ENCODE measurements at places on chromosomes 12 and 14.

DNA sequence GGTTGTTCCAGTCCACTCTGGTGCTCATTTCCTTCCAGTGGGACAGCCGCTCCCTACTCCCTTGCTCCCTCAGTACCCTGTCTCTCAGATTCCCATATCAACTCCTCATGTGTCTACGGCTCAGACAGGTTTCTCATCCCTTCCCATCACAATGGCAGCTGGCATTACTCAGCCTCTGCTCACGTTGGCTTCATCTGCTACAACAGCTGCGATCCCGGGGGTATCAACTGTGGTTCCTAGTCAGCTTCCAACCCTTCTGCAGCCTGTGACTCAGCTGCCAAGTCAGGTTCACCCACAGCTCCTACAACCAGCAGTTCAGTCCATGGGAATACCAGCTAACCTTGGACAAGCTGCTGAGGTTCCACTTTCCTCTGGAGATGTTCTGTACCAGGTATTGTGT lies 69.9 kb downstream of the RAD52 start:
- no peak for DNase-seq

DNA sequence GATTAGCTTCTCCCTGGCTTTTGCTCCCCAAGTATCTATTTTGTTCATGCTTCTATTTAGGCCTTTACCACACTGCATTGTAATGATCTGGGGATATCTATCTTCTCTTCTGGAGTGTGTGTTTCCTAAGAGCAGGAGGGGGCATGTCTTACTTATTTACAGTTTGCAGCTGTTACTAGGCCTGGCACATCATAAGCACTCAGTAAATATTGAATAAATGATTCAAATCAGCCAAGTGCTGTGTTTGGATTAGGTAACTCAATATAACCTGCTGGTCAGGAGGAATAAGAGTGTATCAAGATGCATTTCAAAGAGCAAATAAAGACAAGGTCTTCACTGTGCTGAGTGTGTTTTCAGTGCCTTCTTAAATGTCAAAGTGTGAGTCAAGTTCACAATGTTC lies 186.1 kb downstream of the FOXG1 start:
- no peak for DNase-seq

DNA sequence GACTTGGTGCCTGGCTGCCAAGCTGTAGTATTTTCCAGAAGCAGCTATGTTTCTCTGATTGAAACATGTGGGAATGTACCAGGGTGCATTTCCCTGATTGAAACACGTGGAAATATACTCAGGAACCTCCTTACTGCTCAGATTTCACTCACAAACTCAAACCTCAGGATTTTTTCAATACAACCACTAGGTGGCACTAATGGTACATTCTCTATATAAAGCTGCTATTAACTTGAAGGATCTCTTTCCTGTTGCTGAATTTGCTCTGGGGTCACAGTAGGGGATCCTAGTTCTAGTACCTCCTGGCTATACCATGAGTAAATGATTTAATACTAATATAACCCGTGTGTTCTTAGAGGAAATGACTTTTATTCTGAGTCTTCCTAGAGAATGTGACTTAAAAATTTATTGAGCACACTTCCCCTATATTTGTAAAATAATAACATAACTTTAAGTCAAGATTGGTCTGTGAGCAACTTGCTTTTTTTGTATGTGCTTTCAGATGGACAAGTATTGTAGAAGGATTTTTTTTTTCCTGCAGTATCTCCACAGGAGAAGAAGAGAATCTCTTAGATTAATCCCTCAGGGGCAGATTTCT lies 173.8 kb upstream of the MIS18BP1 start:
- DNase-seq: peak; percentile 15

DNA sequence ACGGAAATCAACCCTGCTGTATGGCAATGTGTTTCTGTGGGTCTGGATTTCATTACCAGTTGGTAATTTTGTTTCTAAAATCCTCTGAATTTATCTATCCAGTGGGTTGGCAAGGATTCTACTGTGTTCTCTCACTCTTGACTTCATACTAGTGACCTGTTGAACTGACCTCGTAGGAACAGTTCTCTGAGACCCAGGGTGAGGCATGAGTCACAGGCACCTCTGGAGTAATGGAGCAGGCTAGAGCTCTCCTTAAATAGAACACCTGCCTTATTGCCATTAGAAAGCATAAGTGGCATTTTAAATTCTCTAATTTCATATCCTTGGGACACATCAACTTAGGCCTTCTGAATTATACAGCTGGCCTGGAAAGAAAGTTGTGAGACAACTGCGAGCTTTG lies 258.3 kb upstream of the NAV3 start:
- DNase-seq: no peak

GRCh38 chr14:92366237-92366636 lies 43.3 kb downstream of the SLC24A4 start:
- no peak for DNase-seq

GRCh38 chr12:80217011-80217535 lies 117.7 kb downstream of the OTOGL start:
- no peak for DNase-seq

DNA sequence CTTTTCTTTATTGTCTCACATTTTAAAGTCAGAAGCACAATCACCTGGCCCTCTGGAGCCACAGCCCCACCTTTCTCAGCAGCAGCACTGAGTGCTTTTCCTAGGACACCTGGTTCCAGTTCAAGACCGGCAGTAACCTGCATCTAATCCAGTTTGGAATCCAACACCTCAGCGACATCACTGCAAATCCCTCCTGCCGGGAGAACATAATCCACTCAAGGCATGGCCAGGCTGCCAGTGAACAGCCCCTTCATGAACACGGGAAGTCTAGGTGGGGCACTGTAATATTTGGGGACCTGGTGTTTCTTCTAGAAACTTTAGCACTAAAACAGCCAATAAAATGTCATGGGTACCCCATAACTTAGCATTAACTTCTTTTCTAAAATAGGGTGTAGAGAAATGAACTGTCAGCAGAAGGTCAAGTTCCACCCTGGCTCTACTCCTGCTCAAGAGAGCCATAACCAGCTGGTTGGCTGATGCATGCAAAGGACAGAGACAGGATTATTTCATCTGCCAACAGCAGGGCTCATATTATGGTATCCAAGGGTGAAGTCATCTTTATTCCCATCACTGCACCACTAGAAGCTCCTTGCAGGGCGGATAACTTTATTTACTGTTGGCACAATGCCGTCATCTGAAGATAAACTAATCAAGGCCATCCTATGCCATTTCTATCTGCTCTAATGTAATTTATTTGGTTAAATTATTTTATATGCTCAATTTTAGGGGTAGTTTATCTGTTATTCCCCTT lies 76.7 kb downstream of the TTC7B start:
- no peak for DNase-seq

DNA sequence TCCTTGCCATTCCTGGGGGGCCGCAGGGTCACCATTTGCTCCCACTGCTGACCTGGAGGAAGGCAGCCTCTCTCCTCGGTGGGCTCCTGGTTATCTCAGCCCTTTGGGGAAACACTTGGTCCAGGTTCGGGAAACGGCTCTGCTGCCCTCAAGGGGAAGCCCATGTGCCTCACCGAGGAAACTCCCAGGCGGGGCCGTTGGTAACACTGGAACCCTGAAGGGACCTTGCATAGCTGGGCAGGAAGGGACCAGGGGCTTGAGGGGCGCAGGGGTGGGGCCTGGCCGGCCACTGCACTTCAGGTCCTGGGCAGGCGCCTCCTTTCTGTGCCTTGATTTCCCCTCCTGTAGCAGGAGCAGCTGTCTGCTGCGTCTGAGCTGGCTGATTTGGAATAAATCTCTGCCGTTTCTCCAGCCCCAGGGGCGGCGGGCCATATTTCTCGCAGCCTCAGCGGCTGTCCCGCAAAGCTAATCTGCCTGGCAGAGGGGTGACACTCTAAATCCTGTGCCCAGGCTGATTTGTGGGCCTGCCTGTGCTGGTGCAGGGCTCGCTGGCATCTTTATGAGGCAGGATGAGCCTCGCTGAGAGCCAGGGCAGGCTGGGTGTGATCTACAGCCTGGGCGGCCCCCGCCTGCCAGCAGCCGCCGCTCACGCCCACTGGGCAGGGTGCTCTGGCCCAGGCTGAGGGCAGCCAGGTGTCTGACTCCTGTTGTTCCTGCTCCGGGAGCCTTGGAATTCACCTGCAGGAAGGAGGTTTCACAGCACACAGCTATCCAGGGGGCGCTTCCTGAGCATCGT lies 49.7 kb downstream of the KIF26A start:
- no peak for DNase-seq

DNA sequence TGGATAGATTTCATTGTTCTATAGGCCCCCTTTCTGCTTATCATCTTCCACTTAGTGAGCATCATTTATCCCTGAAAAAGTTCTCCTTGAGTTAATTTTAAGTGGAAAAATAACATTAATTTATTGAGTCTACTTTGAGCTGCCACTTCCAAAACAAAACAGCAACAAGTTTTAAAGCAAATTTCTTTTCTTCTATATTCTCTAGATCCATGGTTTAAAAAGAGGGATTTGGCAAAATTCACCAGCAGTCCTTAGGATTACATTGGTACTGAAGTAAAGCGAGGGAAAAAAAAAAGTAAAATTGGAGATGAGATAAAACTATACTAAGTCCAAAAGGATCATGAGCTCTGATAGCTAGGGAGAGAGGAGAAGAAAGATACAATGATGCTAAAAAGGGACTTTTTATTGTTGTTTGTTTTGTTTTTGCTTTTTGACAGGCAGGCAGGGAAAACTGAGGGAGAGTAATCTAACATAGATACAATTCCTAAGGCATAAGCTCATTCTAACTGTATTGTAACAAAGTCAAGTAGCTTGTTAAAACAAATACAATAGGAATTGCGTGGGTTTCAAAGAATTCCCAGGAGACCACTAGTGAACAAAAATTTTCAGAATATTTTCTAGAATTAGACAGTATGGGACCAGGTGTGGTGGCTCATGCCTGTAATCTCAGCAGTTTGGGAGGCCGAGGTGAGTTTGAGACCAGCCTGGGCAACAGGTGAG lies 19.2 kb upstream of the PLEKHA5 start:
- DNase-seq: no peak

- no peak for DNase-seq
Measured at GRCh38 chr12:11136075-11136474, 1.6 kb upstream of the TAS2R30 start.

- DNase-seq: no peak
Measured at GRCh38 chr14:95270203-95270602, 49.5 kb downstream of the CLMN start.

GRCh38 chr14:74569387-74569786 lies 42.6 kb downstream of the LTBP2 start:
- no peak for DNase-seq

GRCh38 chr12:100962086-100962712 lies 167.6 kb downstream of the ANO4 start:
- DNase-seq: no peak

GRCh38 chr14:21385188-21385904 lies 1.5 kb upstream of the SUPT16H start:
- DNase-seq: no peak

DNA sequence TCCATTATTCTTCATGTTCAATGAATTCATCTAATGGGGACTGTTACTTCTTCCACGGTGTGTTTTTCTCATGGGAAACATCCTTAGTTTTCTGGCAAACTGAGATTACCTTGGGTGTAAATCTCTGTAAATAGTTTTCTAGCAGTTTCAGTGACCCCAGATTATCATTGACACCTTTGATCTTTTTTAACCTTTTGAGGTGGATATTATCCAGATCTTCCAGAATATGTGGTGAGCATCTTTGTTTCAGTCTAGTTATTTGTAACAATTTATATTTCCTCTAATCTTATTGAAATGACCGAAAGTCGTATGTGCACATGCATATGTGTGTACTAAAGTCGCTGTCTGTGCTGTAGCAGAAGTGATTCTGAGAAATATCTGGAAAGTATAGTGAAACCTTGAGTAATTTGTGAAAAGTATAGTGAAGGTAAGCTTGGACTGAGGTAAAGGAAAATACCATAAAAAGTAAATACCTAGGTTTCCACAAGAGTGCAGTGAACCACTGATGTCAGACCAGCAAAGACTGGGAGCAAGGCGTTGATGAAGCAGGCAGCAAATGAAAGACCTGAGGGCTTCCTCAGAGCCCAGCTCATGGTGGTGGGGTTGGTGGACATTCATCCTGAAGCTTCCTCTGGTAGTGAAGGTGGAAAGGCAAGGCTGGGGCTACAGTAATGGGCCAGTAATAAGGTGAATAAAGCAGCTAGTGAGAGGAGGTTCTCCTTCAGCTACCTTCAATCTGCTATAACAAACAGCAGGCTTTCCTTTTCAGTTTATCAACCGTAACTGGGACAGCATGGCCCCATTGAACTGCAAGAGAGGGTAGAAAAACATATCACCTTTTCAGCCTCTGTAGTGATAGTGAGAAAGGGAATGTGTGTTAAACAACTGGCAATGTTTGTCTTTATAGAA lies 480.2 kb upstream of the FBXO33 start:
- no peak for DNase-seq

DNA sequence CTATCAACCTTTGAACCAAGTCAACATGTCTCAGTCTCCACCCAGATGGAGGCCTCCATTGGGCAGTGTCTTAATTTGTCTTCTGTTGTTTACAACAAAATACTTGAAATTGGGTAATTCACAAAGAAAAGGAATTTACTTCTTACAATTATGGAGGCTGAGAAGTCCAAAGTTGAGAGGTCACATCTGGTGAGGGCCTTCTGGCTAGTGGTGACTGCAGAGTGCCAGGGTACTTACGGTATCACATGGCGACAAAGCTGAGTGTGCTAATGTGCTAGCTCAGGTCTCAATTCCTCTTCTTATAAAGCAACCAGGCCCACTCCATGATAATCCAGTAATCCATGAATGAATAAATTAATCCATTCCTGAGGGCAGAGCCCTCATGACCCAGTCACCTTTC lies 4.7 kb downstream of the NID2 start:
- no peak for DNase-seq

DNA sequence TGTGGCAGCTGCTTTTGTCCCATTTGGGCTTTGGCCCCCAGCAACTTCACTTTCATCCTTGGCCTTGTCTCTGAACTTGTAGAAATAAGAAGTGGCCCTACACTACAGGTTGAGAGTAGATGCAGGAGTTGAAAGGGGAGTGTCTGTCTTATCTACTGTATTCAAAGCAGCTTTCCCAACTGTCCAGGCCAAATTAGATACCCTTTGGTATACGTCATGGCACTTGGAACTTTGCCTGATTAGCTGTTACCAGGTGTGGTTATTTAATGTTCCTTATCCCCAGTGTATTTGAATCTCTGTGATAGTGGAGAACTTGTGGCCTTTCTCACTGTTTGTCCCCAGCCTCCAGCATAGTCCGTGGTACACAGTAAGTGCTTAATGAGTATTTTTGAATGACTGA lies 33.5 kb downstream of the SUDS3 start:
- DNase-seq: no peak

GRCh38 chr12:42270596-42270995 lies 32.5 kb upstream of the YAF2 start:
- no peak for DNase-seq
